ENCODE measurements at places on chromosomes 12 and 14.

DNA sequence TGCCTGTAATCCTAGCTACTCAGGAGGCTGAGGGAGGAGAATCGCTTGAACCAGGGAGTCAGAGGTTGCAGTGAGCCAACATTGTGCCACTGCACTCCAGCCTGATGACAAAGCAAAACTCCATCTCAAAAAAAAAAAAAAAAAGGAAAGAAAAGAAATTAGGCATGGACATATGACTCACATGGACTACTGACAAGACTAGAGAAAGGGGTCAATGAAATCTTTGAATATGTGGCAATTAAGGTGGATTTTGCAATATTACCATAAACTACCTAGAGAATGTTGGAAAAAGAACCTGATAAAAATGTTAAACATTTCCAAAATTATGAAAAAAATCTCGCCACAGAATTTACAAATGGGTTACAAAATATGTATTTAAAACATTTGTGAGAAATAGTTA, 873.6 kb downstream of the C12orf50 start:
- DNase-seq: peak; percentile 83

GRCh38 chr14:98138666-98139065, 1133.3 kb downstream of the BCL11B start:
- DNase-seq: peak; percentile 35

DNA sequence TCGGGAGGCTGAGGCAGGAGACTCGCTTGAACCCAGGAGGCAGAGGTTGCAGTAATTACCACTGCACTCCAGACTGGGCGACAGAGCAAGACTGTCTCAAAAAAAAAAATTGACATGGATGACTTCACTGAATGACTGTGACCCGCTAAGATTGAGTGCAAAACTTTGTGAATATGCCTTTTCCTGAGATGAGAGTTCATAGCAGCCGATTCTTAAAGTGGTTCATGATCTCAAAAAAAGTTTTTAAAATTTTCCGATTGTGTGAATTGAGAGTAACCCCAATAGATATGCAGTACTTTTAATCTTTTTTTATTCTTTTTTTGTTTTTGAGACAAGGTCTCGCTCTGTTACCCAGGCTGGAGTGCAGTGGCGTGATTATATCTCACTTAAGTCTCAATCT, 1.2 kb downstream of the TCTN1 start:
- DNase-seq: no peak

GRCh38 chr14:39762576-39763401, 330.6 kb upstream of the FBXO33 start:
- no peak for DNase-seq

DNA sequence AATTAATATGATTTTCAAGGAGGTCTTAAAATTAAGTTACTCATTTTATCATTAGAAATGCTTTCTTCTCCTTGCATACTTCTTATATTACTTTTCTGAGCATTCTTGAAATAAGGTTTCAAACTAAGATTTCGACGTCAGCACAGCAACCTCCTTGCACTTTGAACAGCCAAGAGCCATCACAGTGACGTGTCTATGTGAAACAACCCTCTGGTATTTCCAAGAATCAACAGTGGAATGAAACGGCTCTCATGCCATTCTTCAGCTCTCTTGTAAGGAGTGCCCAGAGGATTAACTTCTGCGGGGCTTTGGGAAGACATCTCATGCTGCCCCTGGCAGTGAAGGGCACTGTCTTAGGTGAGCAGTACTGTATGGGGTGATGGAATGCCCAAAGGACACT, 109.2 kb downstream of the EFCAB11 start:
- peak; percentile 86 for DNase-seq

- DNase-seq: peak; percentile 35
Measured at GRCh38 chr12:28709986-28710685, 438.9 kb upstream of the FAR2 start.

DNA sequence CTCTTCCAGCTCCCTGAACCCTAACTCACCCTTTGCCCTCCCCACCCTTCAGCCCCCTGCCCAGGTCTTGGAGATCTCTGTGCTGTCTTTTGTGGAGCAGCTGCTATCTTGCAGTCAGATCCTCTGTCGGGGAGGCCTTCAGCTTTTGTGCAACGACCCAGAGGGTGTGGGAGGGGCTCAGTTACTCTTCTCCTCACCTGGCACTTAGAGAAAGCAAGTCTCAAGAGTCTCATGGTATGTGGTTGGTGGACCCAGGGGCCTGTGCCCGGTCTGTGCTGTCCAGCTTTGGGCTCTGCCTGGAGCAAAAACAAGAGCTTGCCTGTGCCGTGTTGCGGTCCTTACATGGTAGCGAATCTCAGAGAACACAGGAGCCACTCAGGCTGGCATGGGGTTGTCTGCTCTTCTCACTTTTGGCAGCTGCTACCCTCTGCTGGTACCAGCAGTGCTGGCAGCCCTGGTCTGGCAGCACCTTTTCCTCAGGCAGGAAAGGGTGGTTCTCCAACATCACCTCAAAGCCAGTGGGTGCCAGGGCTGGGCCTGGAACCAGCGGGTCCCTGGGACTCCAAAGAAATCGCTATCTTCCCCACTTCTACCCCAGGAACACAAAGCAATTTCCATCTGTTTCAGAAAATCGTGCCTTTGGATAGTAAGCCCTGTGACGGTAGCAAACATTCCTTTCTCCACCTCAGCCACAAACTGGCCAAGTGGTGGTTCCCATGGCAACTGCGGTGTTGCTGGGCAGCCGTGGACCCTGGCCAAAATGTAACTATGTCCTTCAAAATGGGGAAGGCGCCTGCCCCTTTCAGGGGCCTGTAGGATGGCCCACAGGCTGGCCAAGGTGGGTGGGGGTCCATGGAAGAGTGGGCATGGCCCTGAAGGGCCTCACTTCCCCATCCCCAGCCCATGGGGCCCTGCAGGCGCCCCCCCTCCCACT, 90.0 kb downstream of the RIN3 start:
- DNase-seq: peak; percentile 88

DNA sequence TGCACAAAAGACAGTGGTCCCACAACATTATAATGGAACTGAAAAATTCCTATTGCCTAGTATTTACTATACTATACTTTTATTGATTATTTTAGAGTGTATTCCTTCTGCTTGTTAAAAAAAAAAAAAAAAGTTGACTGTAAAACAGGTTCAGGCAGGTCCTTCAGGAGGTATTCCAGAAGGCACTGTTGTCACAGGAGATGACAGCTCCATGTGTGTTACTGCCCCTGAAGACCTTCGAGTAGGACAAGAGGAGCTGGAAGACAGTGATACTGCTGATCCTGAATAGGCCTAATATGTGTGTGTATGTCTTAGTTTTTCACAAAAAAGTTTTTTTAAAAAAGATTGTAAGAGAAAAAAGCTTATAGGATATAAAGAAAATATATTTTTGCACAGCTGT, 12.3 kb downstream of the UBE2N start:
- no peak for DNase-seq

GRCh38 chr12:51390891-51391282, 319 bp downstream of the GALNT6 start:
- peak; percentile 28 for DNase-seq

- no peak for DNase-seq
Measured at GRCh38 chr14:63545431-63545830, 2.3 kb upstream of the PPP2R5E start.
